Hematopoietic multipotent progenitor cell treated with erythropoietin and hydrocortisone succinate and interleukin-3 and kit ligand, for 4 days (in vitro differentiated cells): ENCODE measurements at places on chromosomes 4 and X.
A peak's percentile ranks its signal among the peaks of the same experiment; 100 is the strongest.

- no peak for DNase-seq
Observed at GRCh38 chr4:186029571-186030398, 39.2 kb upstream of the TLR3 start.

GRCh38 chrX:134599184-134599914, 58.9 kb downstream of the PLAC1 start:
- DNase-seq, result no peak

- no peak for DNase-seq
Observed at GRCh38 chr4:159767406-159767805, 664.5 kb downstream of the RAPGEF2 start.

DNA sequence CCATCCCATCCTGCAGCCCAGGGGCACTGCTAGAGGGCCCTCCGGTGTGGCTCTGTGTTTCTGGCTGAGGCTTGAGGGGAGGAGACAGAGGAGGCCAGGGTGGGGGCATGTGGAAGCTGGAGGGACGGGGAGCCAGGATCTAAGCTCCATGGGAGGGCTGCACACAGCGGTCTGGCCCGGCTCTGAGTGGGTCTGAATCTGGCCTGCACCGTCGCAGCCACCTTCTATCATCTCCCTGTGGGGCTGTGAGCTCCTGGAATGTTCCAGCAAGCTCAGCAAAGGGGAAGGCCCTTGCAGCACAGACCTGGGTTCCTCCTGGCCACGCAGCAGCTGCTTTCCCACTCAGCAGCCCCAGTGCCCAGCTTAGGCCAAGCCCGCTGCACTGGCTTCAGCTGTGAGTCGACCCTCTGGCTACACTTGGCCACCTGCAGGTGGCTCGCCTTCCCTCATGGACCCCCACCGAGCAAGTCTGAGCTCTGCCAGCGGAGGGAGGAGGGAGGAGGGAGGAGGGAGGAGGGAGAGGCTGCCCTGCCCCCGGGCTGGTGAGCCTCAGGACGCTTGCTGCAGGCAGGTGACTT, 5.3 kb downstream of the NKX1-1 start:
- no peak for DNase-seq

- peak; percentile 11 for DNase-seq
Observed at GRCh38 chrX:108439426-108439942, at the start of gene COL4A5. TSS of gene COL4A5 (plus strand) at chrX:108439838. CDS start at chrX:108440126, 288 bp downstream.

- DNase-seq, result no peak
Observed at GRCh38 chr4:26015133-26015651, 101.2 kb downstream of the SMIM20 start.

DNA sequence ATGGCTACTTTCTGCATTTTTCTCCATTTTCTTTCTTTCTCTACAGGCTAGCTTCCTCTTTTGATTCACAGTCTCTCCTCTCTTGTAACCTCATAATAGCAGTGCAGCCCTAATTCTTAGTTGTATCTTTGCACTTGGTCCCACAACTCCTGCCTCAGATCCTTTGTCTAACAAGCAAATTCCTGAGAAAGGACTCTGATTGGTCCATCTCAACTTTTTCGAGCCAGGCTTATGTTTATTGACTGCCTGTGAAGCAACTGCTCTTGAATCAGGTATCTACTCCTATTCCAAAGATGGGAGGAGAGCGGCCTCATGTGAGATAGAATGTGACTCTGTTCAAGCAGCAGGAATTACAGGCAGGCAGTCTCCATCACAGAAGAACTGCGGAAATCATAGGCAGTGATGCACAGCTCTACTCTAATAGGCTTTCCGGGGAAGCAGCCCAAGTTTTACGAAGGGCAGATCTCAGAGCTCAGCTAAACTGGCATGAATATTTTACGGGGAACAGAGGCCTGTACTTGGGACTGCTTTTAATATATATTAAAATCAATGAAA, 123.5 kb downstream of the GABRB1 start:
- DNase-seq, result no peak

DNA sequence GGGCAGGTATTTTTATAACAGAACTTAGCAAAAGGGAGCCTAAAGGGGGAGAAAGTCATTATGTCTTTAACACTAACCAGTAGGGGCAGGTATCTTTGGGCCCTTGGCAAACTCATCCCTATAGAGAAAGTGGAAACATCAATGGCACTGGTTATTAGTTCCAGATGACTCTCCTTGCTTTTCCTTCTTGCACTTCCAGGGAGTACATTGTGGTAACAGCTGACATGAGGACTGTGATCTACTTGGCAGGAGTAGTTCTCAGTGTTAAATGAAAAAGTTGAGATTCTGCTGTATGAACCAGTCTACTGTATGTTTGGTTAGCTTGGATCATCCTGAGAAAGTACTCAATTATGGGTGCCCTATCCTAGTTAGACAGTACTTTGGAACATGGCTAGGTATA, 93.6 kb downstream of the ATXN3L start:
- DNase-seq, result no peak

- DNase-seq, result no peak
Observed at GRCh38 chr4:2507855-2508254, 28.6 kb upstream of the FAM193A start.

- no peak for DNase-seq
Observed at GRCh38 chr4:10809905-10810304, 125.3 kb upstream of the CLNK start.

DNA sequence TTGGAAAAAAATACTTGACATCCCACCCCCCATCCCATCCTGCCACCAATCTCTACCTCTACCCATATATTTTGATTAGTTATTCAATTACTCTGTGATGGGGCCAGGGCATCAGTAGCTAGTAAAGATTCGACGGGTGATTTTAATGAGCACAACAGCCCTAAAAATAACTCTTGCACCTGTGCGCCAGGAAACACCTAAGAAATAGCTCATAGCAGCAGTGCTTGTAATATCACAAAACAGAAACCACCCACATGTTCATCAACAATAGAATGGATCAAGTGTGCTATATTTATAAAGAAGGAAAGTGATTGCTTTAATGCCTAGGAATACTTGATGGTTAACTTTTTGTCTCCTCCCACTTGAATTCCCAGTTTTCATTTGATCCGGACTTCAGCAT, 225.6 kb upstream of the LCORL start:
- DNase-seq, result no peak

DNA sequence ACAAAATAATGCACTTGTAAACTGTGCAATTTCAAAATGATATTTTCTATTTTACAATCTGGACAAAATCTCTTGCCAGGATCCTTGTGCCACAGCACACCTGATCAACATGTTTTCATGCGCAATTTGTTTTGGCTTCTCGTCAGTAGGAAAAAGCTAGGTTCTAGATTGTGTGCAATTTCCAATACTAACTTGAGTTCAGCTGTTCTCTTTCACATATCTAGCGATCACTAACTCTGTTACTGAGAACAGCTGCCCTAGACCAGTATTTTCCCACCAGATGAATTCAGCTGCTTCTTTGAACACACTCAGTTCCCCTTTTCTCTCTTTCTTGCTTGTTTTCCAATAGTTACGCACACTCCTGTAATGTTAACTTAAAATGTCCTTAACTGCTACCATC, 131.2 kb downstream of the MAGEB5 start:
- no peak for DNase-seq

- no peak for DNase-seq
Observed at GRCh38 chr4:97504713-97505112, 638.6 kb downstream of the STPG2 start.

DNA sequence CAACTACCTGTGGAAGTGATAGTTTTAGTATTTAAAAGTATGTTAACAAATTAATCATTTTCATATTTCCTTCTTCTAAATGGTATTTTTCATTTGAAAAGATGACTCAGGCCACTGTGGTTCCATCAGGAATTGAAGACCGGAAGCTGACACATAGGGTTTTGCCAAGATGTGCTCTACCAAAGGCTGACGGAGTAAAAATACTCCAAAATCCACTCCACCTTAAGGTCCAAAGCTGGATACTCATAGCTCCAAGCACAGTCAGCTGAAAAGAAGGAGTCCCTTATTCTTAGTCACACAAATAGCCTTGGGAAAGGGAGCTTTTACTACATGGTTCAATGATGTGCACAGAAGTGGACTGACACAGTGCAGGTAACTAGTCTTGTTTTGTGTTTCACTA, 472.0 kb downstream of the ARAP2 start:
- no peak for DNase-seq

DNA sequence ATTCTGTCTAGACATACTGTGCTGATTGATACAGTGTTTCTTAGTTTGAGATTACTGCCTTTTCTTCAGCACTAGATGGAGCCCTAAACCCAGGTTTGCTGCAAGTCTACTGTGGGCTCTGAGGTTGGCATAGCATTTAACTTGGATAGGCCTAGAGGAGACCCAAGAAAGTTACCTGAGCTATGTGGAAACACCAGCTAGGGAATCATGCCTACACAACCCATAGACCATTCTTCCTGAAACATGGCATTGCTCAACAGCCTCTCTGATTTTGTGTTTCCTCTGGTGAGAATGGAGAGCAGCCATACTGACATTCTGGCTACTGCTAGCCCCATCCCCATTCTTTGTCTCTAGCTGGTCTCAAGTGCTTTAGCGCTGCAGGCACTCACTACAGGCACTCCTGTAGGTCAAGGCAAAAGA, 287.7 kb upstream of the PCDH18 start:
- peak; percentile 58 for DNase-seq

GRCh38 chr4:155780775-155781174, 22.0 kb downstream of the GUCY1B1 start:
- DNase-seq, result no peak

GRCh38 chrX:54048412-54048811, 4.1 kb upstream of the PHF8 start:
- no peak for DNase-seq

- peak; percentile 72 for DNase-seq
Observed at GRCh38 chrX:156003486-156004185, 6.1 kb downstream of the IL9R start.

- DNase-seq, result peak; percentile 3
Observed at GRCh38 chrX:70257423-70258288, 2.3 kb downstream of the P2RY4 start.

GRCh38 chr4:2400841-2401609, 17.4 kb downstream of the ZFYVE28 start:
- no peak for DNase-seq

DNA sequence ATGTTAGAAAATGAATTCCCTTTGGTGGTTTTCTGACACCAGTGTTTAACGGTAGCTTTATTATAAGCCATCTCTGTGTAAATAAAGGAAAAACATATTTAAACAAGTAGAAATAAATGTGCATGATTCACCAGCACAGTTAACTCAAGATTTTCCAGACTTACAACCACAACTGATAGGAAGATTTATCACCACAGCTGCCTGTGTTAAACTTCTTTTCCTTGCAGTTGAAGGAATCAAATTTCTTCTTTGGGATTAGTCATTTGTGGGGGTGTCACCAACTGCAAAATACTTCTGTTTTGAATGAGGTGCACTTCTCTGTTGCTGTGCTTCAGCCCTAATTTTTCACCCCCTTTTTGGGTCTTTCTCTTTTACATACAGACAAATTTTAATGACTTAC, 128.1 kb upstream of the STK26 start:
- peak; percentile 29 for DNase-seq

- DNase-seq, result no peak
Observed at GRCh38 chr4:68183417-68183816, 53.7 kb upstream of the TMPRSS11F start.

DNA sequence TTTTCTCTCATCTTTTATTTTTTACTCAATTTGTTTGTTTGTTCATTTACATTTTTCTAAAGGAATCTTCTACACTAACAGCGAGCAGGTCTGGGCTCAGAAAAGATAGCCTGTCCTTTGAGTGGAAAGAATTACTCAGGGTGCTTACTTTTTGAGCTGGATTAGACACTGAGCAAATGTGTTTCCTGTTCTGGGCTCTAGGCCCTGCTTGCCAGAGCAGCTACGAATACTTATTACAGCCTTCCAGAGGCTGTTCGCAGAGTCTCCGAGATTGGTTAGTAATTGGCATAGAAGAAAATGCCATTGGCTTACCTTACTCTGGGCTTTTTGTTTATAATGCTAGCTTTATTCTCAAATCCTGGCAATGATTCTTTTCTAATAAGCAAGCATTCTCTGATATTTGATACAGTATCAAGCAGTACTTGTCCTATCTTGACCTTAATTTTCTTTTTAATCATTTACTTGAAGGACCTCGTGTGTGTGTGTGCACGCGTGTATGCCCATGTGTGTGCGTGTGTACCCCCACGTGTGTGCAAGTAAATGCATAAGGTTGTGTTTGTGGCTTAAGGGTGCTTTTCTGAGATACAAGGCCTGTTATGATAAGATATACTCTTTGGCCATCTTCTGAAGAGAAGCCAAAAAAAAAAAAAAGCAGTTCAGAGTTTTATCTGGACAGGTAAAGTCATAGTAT, 76.2 kb upstream of the GRXCR1 start:
- DNase-seq, result peak; percentile 63

DNA sequence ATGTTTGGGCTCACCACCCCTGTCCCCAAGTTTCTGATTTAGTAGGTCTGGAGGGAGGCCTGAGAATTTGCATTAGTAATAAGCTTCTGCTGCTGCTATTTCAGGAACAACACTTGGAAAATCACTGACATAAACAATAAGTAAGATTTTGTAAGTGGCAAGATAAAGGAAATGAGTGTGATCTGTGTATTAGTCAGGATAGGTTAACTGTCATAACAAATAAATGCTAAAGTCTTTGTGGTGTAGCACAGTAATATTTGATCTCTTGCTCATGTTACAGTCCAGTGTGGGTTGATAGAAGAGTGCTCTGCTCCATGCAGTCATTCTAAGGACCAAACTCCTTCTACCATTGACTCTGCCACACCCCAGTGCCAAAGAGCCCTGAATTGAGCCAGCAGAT, 67.0 kb downstream of the NHS start:
- DNase-seq, result no peak

GRCh38 chr4:164871673-164872072, 5.3 kb upstream of the APELA start:
- no peak for DNase-seq

DNA sequence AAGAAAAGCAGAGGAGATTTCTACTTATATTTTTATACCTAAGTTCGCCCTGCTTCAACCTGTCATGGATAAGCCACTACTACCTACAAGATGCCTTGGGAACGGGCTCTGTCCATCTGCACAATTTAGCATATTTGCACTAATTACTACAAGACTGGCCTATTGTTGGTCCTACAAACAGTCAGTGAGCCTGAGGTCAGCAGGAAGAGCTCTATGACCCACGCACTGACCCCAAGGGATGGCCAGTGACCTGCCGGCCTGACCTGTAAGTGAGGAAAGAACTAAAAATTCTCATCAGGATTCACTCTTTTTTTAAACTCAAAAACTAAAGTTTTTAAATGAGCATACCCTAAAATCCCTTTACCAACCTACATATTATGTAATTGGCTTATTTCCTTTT, 142.0 kb downstream of the COL25A1 start:
- DNase-seq, result no peak

DNA sequence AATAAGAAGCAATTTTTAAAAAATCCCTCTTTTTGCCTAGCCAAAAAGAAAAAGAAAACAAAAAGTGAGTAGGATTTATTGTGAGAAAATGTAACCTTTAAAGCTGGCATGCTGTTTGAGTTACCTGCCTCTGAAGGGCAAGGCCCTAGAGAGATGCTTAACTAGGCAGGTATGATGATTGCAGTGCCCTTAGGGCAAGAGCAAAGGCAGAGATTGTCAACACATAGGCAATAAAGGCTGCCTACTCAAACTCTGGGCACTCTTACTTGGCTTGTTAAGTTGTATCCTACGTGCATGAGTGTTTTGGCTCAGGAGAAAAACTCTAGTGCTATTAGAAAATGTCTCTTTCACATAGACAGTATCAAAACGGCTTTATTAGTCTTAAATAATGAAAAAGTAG, 306.0 kb downstream of the RPA4 start:
- no peak for DNase-seq

- no peak for DNase-seq
Observed at GRCh38 chr4:8393593-8394038, 46.9 kb downstream of the ACOX3 start.

- DNase-seq, result no peak
Observed at GRCh38 chr4:101155945-101156344, 191.4 kb downstream of the PPP3CA start.
